Hypothalamus (tissue), 51 donors: ENCODE measurements at places on chromosomes 12 and 14.

DNA sequence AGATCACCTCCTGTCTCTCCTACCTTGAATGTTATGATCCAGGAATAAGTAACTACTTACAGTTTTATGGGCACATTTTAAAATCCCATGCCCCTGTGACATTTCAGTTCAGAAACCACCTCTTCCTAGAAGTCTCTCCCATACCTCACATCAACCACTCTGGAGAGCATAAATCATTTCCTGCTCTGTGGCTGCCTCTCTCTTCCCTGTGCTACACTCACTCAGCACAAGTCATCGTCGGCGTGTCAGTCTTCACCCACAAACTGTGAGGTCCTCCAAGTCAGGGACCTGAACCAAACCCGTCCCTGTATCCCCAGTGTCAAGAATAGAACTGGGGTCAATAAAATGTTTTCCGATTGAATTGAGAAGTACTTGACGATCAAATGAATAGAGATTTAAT lies 863.3 kb downstream of the BCL11B start:
- DNase-seq: no peak

- DNase-seq: no peak
These were observed 558 bp downstream of the TEX22 start for GRCh38 chr14:105398726-105399465.

DNA sequence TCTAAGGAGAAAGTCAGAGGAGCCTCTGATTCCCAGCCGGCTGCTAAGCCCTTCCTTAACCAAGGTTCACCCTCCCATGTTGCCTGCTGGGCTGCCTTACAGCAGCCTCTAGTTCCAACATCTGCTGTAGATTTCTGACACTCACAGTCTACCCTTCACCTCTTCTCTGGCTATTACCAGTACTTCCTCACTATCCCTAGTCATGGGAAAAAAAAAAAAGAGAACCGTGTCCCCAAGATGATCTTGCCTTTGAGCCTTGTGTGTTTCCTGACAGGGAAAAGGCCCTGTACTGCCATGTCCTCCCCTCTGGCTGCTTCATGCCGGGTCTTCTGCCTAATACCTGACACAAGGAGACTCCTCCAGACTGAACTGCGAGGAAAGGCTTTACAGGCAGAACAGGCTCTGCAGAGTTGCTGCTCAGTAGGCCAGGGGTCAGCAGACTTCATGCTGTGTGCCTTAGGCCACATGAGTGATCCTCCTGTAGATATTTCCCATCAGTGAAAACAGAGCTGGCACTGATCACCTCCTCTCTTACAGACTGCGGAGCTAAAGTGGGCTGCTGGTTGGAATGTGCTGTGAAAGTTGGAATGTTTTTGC lies 46.8 kb downstream of the PRKCH start:
- no peak for DNase-seq

- DNase-seq: no peak
These were observed 293.2 kb downstream of the TMEM132D start for GRCh38 chr12:129610601-129611120.

GRCh38 chr12:128236525-128236924 lies 30.4 kb upstream of the TMEM132C start:
- DNase-seq: no peak

GRCh38 chr12:66851134-66851533 lies 172.3 kb upstream of the GRIP1 start:
- DNase-seq: no peak

GRCh38 chr14:102040153-102040552 lies 46.7 kb downstream of the HSP90AA1 start:
- DNase-seq: no peak

DNA sequence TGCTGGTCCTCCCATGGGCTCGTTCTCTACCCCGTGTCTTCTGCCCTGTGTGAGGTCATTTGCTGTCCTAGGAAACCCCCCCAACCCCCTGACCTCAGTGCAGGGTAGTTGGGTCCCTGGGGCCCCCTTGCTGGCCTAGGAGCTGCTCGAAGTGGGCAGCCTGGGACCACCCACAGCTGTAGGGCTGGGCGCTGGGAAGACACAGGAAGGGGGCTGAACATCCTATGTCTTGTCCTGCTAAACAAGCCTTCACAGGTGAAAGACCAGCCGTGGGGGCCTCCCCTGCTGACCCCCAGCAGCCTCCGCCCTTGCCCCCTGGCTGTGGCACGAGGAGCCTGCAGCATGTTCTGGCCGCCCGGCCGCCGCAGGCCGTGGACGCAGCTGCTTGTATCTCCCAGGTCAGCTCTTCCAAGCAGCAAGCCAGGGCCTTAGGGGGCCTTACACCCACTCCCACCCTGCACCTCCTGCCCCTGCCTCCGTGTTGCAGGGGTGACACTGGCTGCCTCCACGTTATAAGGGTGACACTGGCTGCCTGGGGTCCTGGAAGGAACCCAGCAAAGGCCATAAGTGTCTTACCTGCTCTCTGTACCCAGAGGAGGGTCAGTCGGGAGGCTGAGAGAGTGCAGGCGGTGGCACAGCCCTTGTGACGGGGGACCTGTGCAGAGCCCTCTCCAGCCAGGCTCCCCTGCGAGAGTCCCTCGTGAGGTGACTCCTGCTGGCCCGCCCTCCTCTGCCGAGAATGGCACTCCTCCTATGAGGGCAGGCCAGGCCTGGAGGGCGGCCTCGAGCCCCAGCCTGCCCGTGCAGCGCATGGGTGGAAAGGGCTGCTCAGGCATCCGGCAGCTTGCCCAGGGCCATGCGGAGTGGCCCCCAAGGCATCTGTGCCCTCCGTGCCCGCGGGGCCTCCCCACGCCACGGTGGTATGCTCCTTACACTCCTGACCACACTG lies 11.5 kb upstream of the TEX22 start:
- DNase-seq: no peak

GRCh38 chr12:15801770-15802744 lies 12.9 kb upstream of the EPS8 start:
- DNase-seq: no peak

DNA sequence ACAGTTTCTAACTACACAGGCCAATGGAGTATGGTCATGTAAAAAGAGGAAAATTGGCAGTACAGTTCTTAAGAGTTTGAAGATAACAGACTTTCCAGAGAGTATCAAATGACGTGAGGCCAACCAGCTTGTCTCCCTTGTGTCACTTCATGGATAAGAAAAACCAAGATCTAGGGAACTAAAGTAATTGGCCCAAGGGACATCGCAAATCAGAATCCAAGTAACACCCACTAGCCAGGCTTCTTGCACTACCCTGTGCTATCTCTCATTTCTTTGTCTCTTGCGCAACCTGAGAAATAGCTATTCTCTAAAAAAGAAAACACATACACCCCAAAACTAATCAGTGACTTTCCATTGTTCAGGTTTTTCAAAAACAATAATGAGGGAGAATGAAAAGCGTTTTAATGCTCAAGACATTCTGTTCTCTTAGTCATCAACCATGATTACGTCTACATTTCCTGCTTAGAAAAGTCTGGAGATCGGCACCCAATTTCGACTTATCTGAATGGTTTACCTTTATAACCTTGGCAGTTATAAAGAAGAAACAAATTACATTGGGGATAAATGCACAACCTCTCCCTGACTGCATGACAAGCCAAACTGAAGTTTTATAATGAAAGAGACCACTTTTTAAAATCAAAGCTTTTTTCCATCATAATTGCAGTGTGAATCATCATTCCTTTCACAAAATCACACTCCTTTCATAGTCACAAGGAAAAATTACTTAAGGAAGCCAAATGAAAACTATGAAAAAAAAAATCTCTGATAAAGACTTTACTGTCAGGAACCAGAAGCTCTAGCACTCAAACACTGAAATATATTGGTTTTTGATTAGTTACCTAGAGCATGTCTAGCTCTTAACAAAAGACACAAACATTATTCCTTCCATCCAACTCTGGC lies 42.1 kb downstream of the TMTC1 start:
- no peak for DNase-seq
